ENCODE measurements at places on chromosomes 11 and 22.

DNA sequence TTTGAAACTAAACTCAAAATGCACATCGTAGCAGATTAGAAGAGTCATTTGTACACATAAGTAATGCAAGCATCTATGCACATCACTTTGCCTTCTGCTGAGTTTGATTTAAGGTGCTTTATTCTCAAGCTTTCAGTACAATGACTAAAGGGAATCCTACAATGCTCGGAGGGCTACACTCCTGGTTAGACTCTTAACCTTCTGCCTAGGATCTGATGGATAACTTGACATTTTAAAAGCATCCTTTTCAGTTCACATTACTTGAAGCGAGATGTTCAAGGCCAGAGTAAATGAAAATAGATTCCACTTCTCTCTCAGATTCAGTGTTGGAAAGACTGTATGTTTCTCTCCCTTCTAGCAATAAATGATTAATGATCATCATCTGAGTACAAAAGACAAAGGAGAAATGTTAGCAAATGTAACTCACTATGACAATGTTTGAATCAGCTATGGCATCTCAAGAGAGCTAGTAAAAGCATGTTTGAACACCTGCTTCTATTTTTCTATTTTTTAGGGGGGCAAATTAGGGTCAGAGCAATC, 259.2 kb upstream of the ANO3 start:
- no peaks in the 10 kb centered on the region for H3K27me3 ChIP-seq
- no peaks in the 10 kb centered on the region for H3K4me1 ChIP-seq

DNA sequence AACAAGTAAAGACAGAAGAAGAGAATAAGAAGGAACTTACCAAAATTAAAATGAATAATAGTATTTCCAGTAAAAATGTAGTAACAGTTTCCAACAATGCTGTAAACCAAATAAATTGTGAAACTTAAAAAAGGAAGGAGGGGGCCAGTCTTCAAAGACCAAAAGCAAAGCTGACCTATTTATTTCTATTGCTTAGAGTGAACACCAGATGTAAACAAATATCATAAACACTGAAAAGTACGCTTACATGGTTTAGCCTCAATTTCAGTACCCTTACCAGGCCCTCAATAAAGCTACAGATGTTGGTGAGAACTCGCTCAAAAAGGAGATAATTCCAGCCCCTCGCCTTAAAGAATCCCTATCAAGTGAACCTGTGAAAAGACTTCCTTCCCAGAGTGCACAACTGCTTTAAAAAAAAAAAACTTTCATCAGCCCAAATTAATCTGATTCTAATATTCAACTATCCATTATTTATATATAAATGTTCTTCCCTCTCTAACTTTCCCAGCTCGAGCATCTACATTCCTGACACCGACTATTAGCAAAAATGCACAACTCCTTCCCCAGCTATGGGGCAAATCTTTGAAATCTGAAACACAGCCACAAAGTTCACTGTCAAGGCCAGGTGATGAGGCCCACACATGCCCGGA, 2.4 kb downstream of the PHF21A start:
- peak overlapping the region; percentile 91 for H3K4me3 ChIP-seq
- DNase-seq: no peak
- H3K4me1 ChIP-seq: peaks cover 51% of the 10 kb centered on the region

- no peaks in the 10 kb centered on the region for H3K36me3 ChIP-seq
- H3K4me1 ChIP-seq: no peaks in the 10 kb centered on the region
- no peak for DNase-seq
- H3K27ac ChIP-seq: no peak overlapping the region
- H3K27me3 ChIP-seq: no peaks in the 10 kb centered on the region
Measured at GRCh38 chr11:21931436-21932101, 261.3 kb upstream of the ANO5 start.

- peaks cover 24% of the 10 kb centered on the region for H3K4me1 ChIP-seq
- no peak overlapping the region for H3K4me3 ChIP-seq
- H3K36me3 ChIP-seq: no peaks in the 10 kb centered on the region
- H3K27me3 ChIP-seq: no peaks in the 10 kb centered on the region
- H3K27ac ChIP-seq: peak overlapping the region; percentile 34
- DNase-seq: no peak
Measured at GRCh38 chr22:33474587-33474986, 416.4 kb upstream of the SYN3 start.

DNA sequence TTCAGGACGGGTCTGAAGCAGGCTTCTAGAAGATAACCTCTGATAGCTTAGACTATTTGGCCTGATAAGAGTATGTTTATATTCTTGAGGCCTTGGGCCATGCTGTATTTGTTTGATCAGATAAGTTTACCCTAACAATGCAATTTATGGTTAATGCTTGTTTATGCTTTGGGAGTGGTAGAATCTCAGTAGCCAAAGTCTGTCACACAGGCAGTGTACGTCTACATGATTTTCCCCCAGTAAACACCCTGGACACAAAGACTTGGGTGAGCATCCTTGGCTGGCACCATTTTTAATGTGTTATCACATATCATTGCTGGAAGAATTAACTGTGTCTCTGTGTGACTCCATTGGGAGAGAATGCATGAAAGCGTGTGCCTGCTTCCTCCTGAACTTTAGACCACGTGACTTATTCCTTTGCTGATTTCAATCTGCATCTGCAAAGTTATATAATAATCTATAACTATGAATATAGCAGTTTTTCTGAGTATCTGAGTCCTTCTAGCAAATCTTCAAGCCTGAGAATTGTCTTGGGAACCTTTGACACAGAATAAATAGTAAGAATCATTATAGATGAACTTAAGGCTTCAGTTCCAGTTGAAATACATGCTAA, 172.4 kb downstream of the CASP12 start:
- no peak overlapping the region for H3K4me3 ChIP-seq
- H3K27ac ChIP-seq: no peak overlapping the region
- no peak for DNase-seq
- H3K36me3 ChIP-seq: peaks cover 2% of the 10 kb centered on the region
- no peaks in the 10 kb centered on the region for H3K4me1 ChIP-seq

DNA sequence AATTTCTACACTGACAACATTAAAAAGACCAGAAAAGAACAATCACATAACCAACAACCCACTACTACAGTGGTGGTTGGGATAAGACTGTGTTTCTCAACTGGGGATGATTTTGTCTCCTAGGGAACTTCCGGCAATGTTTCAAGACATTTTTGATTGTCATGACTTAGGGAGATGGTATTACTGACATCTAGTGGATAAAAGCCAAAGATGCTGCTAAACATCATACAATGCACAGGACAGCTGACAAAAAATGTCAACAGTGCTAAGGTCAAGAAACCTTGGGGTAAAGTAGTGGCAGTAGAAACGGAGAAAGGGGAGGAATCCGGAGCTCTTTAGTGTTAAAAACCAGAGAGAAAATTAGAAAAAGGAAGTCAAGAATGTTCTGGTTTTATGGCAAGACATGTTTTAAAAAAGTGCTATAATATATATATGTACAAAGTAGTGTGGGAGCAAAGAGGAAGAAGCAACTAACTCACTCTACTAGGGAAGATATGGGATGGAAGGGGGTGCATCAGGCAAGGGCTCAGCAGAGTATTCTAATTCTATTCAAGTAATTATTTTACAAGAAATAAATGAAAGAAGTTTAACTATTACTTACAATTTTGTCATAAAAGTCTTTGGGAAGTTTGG, 37.2 kb downstream of the CKAP5 start:
- H3K27me3 ChIP-seq: no peaks in the 10 kb centered on the region
- H3K4me3 ChIP-seq: no peak overlapping the region
- H3K27ac ChIP-seq: peak overlapping the region; percentile 49
- peaks cover 11% of the 10 kb centered on the region for H3K36me3 ChIP-seq
- DNase-seq: no peak
- peaks cover 11% of the 10 kb centered on the region for H3K4me1 ChIP-seq

GRCh38 chr11:24108609-24109008, 388.2 kb upstream of the LUZP2 start:
- DNase-seq: no peak
- no peak overlapping the region for H3K27ac ChIP-seq
- H3K4me1 ChIP-seq: peaks cover 5% of the 10 kb centered on the region
- H3K36me3 ChIP-seq: peaks cover 17% of the 10 kb centered on the region
- H3K4me3 ChIP-seq: no peak overlapping the region
